Pancreas (tissue), 10 donors: ENCODE measurements at places on chromosomes 13 and 19.

- no peaks in the 10 kb centered on the region for H3K4me1 ChIP-seq
- no peak overlapping the region for H3K27ac ChIP-seq
- H3K36me3 ChIP-seq: no peaks in the 10 kb centered on the region
Observed at GRCh38 chr13:81058916-81059290, 718.0 kb upstream of the SPRY2 start.

DNA sequence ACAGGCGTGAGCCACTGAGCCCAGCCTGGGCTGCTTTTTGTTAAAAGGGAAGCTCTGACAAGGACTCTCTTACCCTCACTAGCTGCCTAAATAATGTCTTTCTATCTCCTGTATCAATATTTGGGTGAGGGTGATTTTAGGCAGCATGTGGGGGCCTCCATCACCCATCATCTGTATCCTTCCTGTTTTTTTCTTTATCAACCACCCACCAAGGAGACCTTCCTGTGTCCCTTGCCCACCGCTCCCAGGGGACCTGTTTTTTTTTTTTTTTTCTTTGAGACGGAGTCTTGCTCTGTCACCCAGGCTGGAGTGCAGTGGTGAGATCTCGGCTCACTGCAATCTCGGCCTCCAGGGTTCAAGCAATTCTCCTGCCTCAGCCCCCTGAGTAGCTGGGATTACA is 5.4 kb upstream of the NDUFB7 start:
- H3K27me3 ChIP-seq: no peaks in the 10 kb centered on the region
- peaks cover under 1% of the 10 kb centered on the region for H3K4me1 ChIP-seq
- DNase-seq: no peak
- H3K4me3 ChIP-seq: no peak overlapping the region

GRCh38 chr13:67632590-67632989 is 402.5 kb upstream of the PCDH9 start:
- H3K36me3 ChIP-seq: no peaks in the 10 kb centered on the region
- H3K27me3 ChIP-seq: no peaks in the 10 kb centered on the region
- H3K4me1 ChIP-seq: no peaks in the 10 kb centered on the region
- H3K27ac ChIP-seq: no peak overlapping the region
- no peak for DNase-seq

GRCh38 chr13:83423381-83423780 is 458.9 kb downstream of the SLITRK1 start:
- H3K4me3 ChIP-seq: no peak overlapping the region
- no peaks in the 10 kb centered on the region for H3K36me3 ChIP-seq
- H3K27ac ChIP-seq: no peak overlapping the region
- DNase-seq: no peak
- no peaks in the 10 kb centered on the region for H3K4me1 ChIP-seq
- no peaks in the 10 kb centered on the region for H3K27me3 ChIP-seq

DNA sequence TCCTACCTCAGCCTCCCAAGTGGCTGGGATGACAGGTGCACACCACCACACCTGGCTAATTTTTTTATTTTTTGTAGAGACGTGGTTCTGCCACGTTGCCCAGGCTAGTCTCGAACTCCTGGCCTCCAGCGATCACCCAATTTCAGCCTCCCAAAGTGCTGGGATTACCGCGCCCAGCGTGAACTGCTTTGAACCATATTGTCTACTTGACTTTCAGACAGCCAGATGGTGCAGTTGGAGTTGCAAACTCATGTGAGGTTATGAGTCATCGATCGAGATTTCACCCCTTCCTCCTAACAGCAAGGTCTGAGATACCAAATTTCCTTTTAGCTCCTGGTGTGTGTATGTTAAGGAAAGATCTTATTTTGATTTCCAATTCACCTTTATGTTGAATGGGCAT is 2.7 kb downstream of the SLC27A1 start:
- H3K36me3 ChIP-seq: no peaks in the 10 kb centered on the region
- H3K4me3 ChIP-seq: no peak overlapping the region
- no peak for DNase-seq
- H3K27ac ChIP-seq: peak overlapping the region; percentile 27
- H3K27me3 ChIP-seq: no peaks in the 10 kb centered on the region

- H3K27ac ChIP-seq: no peak overlapping the region
- peaks cover 6% of the 10 kb centered on the region for H3K4me1 ChIP-seq
- H3K36me3 ChIP-seq: no peaks in the 10 kb centered on the region
- DNase-seq: no peak
- peak overlapping the region; percentile 80 for H3K4me3 ChIP-seq
Observed at GRCh38 chr19:51107406-51108065, 673 bp downstream of the CTU1 start.

- H3K27me3 ChIP-seq: no peaks in the 10 kb centered on the region
- H3K4me3 ChIP-seq: no peak overlapping the region
- no peak overlapping the region for H3K27ac ChIP-seq
- no peaks in the 10 kb centered on the region for H3K4me1 ChIP-seq
- DNase-seq: peak; percentile 39
- no peaks in the 10 kb centered on the region for H3K36me3 ChIP-seq
Observed at GRCh38 chr13:97212601-97213040, 9.5 kb upstream of the MBNL2 start.

GRCh38 chr13:41981951-41982715 is 21.2 kb upstream of the VWA8 start:
- no peak for DNase-seq
- H3K4me3 ChIP-seq: no peak overlapping the region
- H3K27me3 ChIP-seq: no peaks in the 10 kb centered on the region

- H3K36me3 ChIP-seq: no peaks in the 10 kb centered on the region
- H3K27me3 ChIP-seq: no peaks in the 10 kb centered on the region
- no peak for DNase-seq
- no peak overlapping the region for H3K4me3 ChIP-seq
- no peaks in the 10 kb centered on the region for H3K4me1 ChIP-seq
Observed at GRCh38 chr13:57925751-57926150, 294.2 kb downstream of the PCDH17 start.

DNA sequence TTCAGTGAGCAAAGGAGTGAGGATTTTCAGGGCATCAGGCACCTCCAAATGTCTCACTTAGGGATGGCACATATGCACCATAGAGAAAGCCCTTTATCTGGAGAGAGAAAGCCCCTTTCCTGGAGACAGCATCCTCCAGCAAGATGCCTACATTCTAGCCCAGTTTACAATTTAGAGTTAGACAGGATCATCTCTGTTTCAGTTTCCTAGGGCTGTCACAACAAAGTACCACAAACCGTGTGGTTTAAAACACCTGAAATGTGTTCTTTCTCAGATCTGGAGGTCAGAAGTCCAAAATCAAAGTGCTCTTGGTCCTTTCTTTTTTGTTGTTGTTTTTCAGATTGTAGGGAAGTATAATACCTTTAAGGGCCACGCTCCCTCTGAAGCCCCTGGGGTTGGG is 61.8 kb downstream of the MBNL2 start:
- H3K27ac ChIP-seq: no peak overlapping the region
- H3K4me3 ChIP-seq: no peak overlapping the region
- no peaks in the 10 kb centered on the region for H3K36me3 ChIP-seq

DNA sequence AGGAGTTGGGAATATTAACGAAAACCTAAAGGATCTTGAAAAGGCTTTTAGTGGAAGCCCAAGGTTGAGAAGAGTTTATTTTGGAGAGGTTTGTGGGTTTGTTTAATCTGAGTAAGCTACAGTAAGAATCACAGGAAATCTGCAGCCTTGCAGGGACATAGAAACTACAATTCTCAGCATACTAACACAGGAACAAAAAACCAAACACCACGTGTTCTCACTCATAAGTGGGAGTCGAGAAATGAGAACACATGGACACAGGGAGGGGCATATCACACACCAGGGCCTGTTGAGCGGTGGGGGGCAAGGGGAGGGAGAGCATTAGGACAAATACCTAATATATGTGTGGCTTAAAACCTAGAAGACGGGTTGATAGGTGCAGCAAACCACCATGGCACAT is 8.7 kb upstream of the SIAH3 start:
- no peak overlapping the region for H3K4me3 ChIP-seq
- H3K27me3 ChIP-seq: no peaks in the 10 kb centered on the region
- no peak overlapping the region for H3K27ac ChIP-seq
- no peaks in the 10 kb centered on the region for H3K36me3 ChIP-seq
- DNase-seq: no peak
- H3K4me1 ChIP-seq: no peaks in the 10 kb centered on the region

DNA sequence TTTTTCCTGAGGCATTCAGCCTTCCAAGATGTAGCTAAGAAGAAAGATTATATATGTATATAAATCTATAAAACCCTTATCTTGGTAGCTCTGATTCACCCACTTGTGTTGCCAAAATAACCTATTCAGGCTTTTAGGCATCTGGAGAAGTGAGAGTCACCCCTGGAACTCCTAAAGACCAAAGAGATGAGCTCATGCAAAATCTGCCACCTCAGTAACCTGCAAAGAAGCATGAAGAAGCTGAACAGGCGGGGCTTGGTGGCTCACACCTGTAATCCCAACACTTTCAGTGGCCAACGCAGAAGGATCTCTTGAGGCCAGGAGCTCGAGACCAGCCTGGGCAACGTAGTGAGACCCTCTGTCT is 393.7 kb downstream of the FOXO1 start:
- H3K4me1 ChIP-seq: no peaks in the 10 kb centered on the region
- H3K36me3 ChIP-seq: no peaks in the 10 kb centered on the region
- H3K27ac ChIP-seq: peak overlapping the region; percentile 3
- H3K4me3 ChIP-seq: no peak overlapping the region
- no peak for DNase-seq
- H3K27me3 ChIP-seq: no peaks in the 10 kb centered on the region

DNA sequence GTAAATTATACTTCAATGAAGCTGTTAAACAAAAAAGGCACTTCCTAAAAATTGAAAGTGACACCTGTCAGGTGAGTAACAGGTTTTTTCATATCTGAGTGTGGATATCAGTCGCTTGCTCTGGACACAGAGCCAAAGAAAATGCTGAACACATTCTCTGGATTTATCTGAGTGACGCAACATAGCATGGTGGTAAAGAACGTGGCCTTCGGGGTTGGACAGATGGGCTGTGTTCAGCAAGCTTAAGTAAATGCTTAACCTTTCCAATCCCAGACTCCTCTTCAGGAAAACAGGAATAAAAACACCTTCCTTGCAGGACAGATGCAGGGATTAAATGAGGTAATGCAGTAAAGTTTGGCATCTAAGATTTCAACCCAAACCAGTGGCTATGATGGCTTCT is 132.0 kb downstream of the FOXO1 start:
- no peak overlapping the region for H3K4me3 ChIP-seq
- H3K27me3 ChIP-seq: no peaks in the 10 kb centered on the region
- no peak overlapping the region for H3K27ac ChIP-seq
- peak; percentile 47 for DNase-seq

- H3K27me3 ChIP-seq: no peaks in the 10 kb centered on the region
- H3K4me3 ChIP-seq: peak overlapping the region; percentile 51
- DNase-seq: peak; percentile 74
- no peaks in the 10 kb centered on the region for H3K36me3 ChIP-seq
Observed at GRCh38 chr13:23979361-23980159, 82.3 kb upstream of the C1QTNF9B start.

GRCh38 chr19:43957891-43958290 is 6.9 kb downstream of the ZNF221 start:
- no peaks in the 10 kb centered on the region for H3K4me1 ChIP-seq
- no peak for DNase-seq
- no peaks in the 10 kb centered on the region for H3K36me3 ChIP-seq
- no peaks in the 10 kb centered on the region for H3K27me3 ChIP-seq

DNA sequence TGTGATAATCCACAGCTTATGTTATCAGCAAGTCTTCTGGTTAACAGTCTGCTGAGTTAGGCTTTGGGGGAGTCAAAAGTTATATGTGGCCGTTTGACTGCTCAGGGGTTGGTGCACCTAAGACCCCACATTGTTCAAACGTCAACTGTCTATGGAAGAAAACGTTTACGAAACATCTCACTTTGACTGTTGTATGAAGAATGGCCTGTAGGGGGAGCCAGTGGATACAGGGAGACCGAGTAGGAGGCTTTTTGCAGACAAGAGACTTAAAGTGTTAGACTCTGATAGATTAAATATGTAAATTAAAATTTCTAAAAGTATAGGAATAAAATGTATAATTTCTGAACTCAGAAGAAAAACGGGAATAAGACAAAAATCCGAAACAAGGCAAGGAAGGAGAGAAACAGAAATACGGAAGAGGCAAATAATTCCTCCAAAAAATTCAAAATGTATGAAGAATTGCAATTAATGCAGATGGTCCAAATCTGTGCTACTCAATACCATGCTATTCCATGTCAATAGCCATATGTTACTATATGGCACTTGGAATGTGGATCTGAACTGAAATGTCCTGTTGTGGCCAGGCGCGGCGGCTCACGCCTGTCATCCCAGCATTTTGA is 37.8 kb downstream of the TNFSF14 start:
- DNase-seq: peak; percentile 67
- H3K4me1 ChIP-seq: no peaks in the 10 kb centered on the region
- peaks cover 5% of the 10 kb centered on the region for H3K27me3 ChIP-seq
- no peak overlapping the region for H3K4me3 ChIP-seq

GRCh38 chr19:54600212-54600611 is 6.8 kb downstream of the LILRA1 start:
- H3K4me1 ChIP-seq: no peaks in the 10 kb centered on the region
- H3K27me3 ChIP-seq: no peaks in the 10 kb centered on the region
- no peak overlapping the region for H3K4me3 ChIP-seq
- DNase-seq: no peak
- no peaks in the 10 kb centered on the region for H3K36me3 ChIP-seq

DNA sequence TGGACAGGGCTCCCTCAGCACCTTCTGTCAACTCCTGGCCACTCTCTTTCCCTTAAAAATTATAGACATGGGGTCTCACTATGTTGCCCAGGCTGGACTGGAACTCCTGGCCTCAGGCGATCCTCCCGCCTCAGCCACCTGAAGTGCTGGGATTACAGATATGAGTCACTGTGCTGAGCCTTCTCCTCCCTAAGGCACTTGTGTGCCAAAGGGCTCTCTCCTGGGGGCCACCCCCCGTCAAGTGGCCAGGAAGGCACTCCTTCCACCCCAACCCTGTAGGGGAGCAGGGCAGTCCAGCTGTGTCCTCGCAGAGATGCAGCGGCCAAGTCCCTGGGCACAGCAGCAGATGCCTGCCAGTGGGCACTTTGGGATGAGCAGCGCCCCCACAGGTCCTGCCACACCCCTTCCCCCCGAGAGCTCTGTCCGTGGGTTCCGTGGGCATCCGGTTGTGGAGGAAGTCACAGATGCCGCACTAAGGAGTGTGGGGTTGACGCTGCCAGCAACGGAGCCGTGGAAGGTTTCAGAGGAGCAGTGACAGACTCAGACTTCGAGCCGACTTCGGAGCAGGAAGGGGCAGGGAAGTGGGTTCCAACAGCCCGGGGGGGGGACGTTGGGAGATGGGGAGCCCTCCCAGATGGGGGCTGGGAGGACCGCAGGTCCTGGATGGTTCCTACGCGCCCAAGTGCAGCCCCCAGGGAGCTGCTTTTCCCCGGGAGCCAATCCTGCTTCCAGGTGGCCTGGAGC is 3.3 kb upstream of the UQCR11 start:
- H3K4me3 ChIP-seq: no peak overlapping the region
- no peaks in the 10 kb centered on the region for H3K27me3 ChIP-seq
- H3K27ac ChIP-seq: no peak overlapping the region
- peaks cover 11% of the 10 kb centered on the region for H3K36me3 ChIP-seq
- peaks cover 7% of the 10 kb centered on the region for H3K4me1 ChIP-seq

GRCh38 chr19:49255674-49256073 is 69.3 kb downstream of the SLC6A16 start:
- no peak overlapping the region for H3K4me3 ChIP-seq
- H3K27ac ChIP-seq: no peak overlapping the region
- H3K36me3 ChIP-seq: no peaks in the 10 kb centered on the region
- DNase-seq: no peak

- DNase-seq: peak; percentile 84
- H3K36me3 ChIP-seq: peaks cover 39% of the 10 kb centered on the region
- no peaks in the 10 kb centered on the region for H3K4me1 ChIP-seq
- no peak overlapping the region for H3K4me3 ChIP-seq
- no peak overlapping the region for H3K27ac ChIP-seq
Observed at GRCh38 chr19:5693195-5694166, 3.4 kb downstream of the RPL36 start.
